WTC11 (cell line): ENCODE measurements at places on chromosomes 4 and X. TPM values are rescaled to one million over a fixed set of nuclear protein-coding genes. Genes with fewer than 3 reads are reported as not detected.

PAGE2 gene
- not detected in 3 replicates for total RNA-seq

GCNA gene
- total RNA-seq = 1.0 to 1.6 TPM (median 1.3 TPM) in 3 replicates

PIM2 gene
- total RNA-seq = 146 to 184 TPM (median 182 TPM) in 3 replicates

NUP54 gene
- total RNA-seq = 76.2 to 84.5 TPM (median 79.3 TPM) in 3 replicates

ALAS2 gene
- 0.30 to 0.35 TPM in 2 of 3 replicates, not detected in the other for total RNA-seq

ENOX2 gene
- 9.5 to 13.8 TPM (median 11.7 TPM) in 3 replicates for total RNA-seq

PDGFRA gene
- total RNA-seq = 2.7 to 3.3 TPM (median 2.7 TPM) in 3 replicates

ZNF518B gene
- total RNA-seq = 14.8 to 18.4 TPM (median 16.7 TPM) in 3 replicates

MAGEA1 gene
- total RNA-seq = not detected in 3 replicates

CTAG1A gene
- total RNA-seq = not detected in 3 replicates

PABPC1L2A gene
- 0.39 to 1.1 TPM (median 0.83 TPM) in 3 replicates for total RNA-seq

DDX53 gene
- not detected in 3 replicates for total RNA-seq

PIR gene
- total RNA-seq = 17.1 to 21.0 TPM (median 19.9 TPM) in 3 replicates

GALNTL6 gene
- 0.11 to 0.24 TPM (median 0.21 TPM) in 3 replicates for total RNA-seq

TMEM165 gene
- total RNA-seq = 78.0 to 88.6 TPM (median 80.0 TPM) in 3 replicates

PLS3 gene
- total RNA-seq = 82.2 to 96.7 TPM (median 83.8 TPM) in 3 replicates

EOLA2 gene
- total RNA-seq = 30.5 to 41.2 TPM (median 31.5 TPM) in 3 replicates

CDX4 gene
- 2.4 to 5.2 TPM (median 4.6 TPM) in 3 replicates for total RNA-seq

USP17L20 gene
- not detected in 3 replicates for total RNA-seq

COL4A6 gene
- 12.8 to 15.5 TPM (median 15.2 TPM) in 3 replicates for total RNA-seq

ANXA10 gene
- not detected in 3 replicates for total RNA-seq

DMD gene
- 6.6 to 9.1 TPM (median 8.4 TPM) in 3 replicates for total RNA-seq

SSX2B gene
- total RNA-seq = 0.18 TPM in 1 of 3 replicates, not detected in the others

DMRTC1 gene
- total RNA-seq = 0.14 TPM in 2 of 3 replicates, not detected in the other

CXXC4 gene
- 2.4 to 3.3 TPM (median 2.8 TPM) in 3 replicates for total RNA-seq

AGTR2 gene
- not detected in 3 replicates for total RNA-seq

RNF150 gene
- 5.9 to 7.4 TPM (median 7.0 TPM) in 3 replicates for total RNA-seq

KLF8 gene
- 10.2 to 11.4 TPM (median 11.1 TPM) in 3 replicates for total RNA-seq

SPATA4 gene
- not detected in 3 replicates for total RNA-seq

KLHL13 gene
- 5.9 to 7.7 TPM (median 6.0 TPM) in 3 replicates for total RNA-seq

GRID2 gene
- total RNA-seq = 24.6 to 26.8 TPM (median 25.5 TPM) in 3 replicates
